Omental fat pad (tissue), 4 donors: ENCODE measurements at places on chromosomes 1 and 21. TPM values are rescaled to one million over a fixed set of nuclear protein-coding genes. Genes with fewer than 3 reads are reported as not detected.
A peak's percentile ranks its signal among the peaks of the same experiment; 100 is the strongest.

DNA sequence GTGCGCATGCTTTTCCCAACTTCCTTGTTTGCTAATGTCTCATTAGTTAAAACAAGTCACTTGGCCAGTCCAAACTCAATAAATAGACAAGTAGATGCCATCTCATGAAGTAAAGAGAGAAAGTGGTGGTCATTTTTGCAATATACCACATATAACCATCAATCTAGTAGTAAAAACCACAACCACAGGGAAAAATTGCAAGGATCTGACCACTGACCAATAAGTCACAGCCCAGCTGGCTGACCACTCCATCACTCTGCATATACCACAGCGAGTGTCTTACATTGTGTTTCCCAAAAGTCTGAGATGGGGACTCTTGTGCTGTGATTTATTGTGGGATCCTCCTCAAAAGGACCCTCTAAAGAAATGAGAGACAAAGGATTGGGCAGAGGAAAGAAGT is 76.0 kb downstream of the FH start:
- DNase-seq = no peak

DNA sequence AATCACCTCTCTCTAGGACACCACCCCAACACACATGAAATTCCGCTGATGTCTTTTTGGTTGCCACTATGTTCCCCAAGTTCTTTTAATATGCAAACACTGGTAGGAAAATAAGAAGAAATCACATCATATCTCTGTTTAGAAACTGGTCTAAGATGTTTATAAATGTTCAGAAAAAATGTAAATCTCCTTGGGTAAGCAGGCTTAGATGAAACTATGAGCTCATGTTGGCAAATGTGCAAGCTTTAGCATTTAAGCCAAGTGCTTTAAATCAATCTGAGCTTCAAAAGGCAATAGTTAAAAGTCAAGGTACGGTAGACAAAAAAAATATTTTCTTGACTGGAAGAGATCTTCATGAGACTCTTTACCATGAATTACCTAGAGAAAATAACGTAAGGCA is 25.2 kb upstream of the SLAMF9 start:
- no peak for DNase-seq

GRCh38 chr1:153565529-153566374 is at the start of gene S100A2:
S100A2 (minus strand) TSS chr1:153565844; CDS start chr1:153563877, 1,967 bp downstream.
- peak; percentile 64 for DNase-seq

The RNU1-4 gene
- under 0.01 TPM for total RNA-seq

The IRF6 gene
- 0.44 TPM for total RNA-seq

GRCh38 chr1:23908453-23909341 is 4.5 kb downstream of the CNR2 start:
- DNase-seq = no peak

DNA sequence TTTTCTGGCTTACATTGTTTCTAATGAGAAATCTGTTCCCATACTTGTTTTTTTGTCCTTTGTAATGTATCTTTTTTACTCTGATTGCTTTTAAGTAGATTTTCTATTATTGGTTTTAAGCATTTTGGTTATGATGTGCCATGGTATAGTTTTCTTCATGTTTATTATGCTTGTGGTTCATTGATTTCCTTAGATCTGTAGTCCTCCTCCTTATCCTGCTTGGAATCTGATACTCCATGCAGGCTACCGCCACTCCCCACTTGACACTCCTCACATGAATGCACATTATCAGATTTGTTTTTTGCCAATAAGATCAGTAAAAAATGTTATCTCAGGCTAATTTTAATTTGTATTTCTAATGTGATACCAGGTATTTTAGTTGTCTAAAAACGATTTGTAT is 20.8 kb downstream of the UROD start:
- no peak for DNase-seq

DNA sequence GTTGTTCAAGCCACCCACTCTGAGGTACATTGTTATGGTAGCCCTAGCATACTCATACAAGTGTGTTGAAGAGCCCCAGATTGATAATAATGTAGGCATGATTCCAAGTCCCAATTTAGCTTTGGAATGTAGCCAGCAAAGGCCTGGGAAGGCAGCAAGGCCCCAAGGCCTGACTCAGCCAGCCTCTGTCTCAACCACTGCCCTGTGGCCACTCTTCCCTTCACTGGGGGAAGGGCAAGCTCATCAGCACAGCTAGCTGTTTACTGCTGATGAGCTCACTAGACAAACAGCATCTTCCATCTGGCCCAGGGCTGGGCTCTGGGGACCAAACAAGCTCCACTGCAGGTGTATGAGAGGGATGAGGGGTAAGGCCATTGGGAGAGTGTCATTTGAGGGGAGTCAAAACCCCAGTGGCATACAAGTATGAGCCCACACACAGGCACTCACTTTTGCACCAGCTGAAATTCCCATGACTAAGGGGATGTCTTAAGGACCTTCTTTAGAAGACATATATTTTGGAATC is 2.2 kb upstream of the IRF6 start:
- DNase-seq = no peak

The ITLN2 gene
- total RNA-seq = 58.9 TPM

GRCh38 chr21:36733857-36734256 is 34.9 kb downstream of the SIM2 start:
- DNase-seq = no peak

DNA sequence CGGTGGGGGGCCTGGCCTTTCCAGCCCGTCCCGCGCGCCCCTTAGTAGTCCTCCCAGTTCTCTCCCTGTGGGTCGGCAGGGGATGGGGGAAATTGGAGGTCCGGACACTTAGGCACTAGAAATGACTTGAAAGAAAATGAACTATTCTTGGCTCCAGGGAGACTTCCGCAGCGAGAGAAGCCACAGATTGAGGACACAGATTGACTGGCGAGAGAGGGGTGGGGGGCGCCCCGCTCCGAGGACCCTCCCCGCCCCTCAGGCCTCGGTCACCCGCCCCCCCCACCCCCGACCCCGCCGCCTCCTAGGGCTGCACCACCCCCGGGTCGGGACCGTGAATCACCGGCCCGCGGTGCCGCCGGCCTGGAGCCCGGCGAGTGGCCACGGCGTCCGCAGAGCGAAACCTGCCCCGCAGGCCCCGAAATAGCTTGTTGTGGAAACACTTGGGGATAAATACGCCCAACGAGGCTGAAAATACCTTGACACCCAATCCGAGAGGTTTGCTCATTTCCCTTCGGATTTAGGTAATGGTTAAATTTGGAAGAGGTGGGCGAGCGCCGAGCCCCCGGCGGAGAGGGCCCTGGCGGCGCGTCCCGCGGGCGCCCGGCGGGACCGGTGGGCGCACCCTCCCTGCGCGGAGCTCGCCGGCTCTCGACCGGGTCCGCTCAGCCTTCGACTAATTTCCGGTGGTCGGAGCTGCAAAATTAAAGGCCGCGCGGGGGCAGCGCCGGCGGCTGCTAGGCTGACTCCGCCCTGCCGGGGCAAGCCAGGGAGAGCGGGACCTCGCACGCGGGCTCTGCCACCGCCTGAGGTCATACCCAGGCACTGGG is at the start of gene GFI1:
TSS of gene GFI1 (minus strand) at position 675 of the 827 bp plus-strand sequence. CDS start 3,438 bp downstream, outside the sequence.
- no peak for DNase-seq
